Endodermal cell (in vitro differentiated cells): ENCODE measurements at places on chromosomes 16 and 17. TPM values are rescaled to one million over a fixed set of nuclear protein-coding genes. Genes with fewer than 3 reads are reported as not detected.

GRCh38 chr17:30975042-30975820 lies 4.4 kb downstream of the RNF135 start:
- H3K36me3 ChIP-seq: no peaks in the 10 kb centered on the region
- peak; percentile 22 for DNase-seq
- no peaks in the 10 kb centered on the region for H3K4me1 ChIP-seq
- H3K4me3 ChIP-seq: no peak overlapping the region

- H3K36me3 ChIP-seq: no peaks in the 10 kb centered on the region
- H3K27me3 ChIP-seq: no peaks in the 10 kb centered on the region
- peak overlapping the region; percentile 86 for H3K27ac ChIP-seq
- H3K4me1 ChIP-seq: peaks cover 10% of the 10 kb centered on the region
- DNase-seq: no peak
- no peak overlapping the region for H3K4me3 ChIP-seq
Measured at GRCh38 chr17:57441270-57441600, 184.9 kb downstream of the MSI2 start.

The BTBD17 gene
- 0.18 to 0.40 TPM in 2 of 3 replicates, not detected in the other for total RNA-seq

The RNPS1 gene
- total RNA-seq: 181 to 336 TPM (median 273 TPM) in 3 replicates

- DNase-seq: peak; percentile 96
- H3K4me3 ChIP-seq: no peak overlapping the region
- peaks cover 6% of the 10 kb centered on the region for H3K27me3 ChIP-seq
- H3K27ac ChIP-seq: no peak overlapping the region
Measured at GRCh38 chr17:31842195-31843069, 16.6 kb downstream of the COPRS start.

- DNase-seq: no peak
- H3K27ac ChIP-seq: no peak overlapping the region
- H3K27me3 ChIP-seq: no peaks in the 10 kb centered on the region
- peaks cover 5% of the 10 kb centered on the region for H3K36me3 ChIP-seq
Measured at GRCh38 chr16:75074304-75074793, 42.2 kb downstream of the LDHD start.

DNA sequence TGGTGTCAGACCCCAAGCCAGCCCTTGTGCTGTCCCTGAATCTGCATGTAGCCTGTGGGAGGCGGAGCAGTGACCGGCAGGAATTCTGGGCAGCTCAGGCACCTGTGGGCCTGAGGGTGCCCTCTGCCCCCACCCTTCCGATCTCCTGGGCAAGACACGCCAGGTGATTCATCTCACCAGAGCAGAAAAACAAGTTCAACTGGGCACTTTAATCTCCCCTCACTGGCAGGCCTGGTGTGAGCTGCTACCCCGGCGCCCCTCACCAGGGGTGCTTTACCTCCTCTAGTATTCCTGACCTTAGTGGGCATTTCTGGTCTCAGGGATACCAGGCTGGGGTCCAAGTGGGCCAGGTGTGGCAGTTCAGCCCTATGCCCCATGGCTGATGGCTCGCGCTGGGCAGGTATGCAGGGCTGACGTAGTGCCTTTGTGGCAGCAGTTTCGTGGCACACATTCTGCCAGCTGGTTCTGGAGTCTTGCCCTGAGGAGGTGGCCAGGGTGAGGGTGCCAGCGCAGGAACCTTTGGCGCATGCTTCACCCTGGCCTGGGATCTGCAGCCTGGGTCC lies 6.0 kb downstream of the ERBB2 start:
- H3K27me3 ChIP-seq: no peaks in the 10 kb centered on the region
- peaks cover 38% of the 10 kb centered on the region for H3K36me3 ChIP-seq
- DNase-seq: peak; percentile 76
- H3K4me3 ChIP-seq: no peak overlapping the region
- H3K27ac ChIP-seq: no peak overlapping the region
- peaks cover 13% of the 10 kb centered on the region for H3K4me1 ChIP-seq

DNA sequence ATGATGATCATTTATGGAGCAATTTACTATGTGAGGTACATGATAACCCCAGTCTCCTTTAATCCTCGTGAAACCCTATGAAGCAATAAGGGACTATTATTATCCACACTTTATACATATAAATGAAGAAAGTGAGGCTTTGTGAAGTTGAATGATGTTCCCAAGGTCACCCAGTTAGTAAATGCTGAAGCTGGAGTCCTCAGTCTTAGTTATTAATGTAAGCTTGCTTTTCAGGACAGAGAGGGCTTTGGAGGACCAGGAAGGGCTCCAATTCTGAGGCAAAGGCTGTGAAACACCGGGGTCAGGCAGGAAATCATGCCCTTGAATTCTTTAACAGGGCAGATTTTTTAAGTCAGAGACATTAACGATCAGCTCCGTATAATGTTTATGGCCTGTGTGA lies 36.8 kb downstream of the KSR1 start:
- H3K4me3 ChIP-seq: no peak overlapping the region
- no peak overlapping the region for H3K27ac ChIP-seq
- H3K36me3 ChIP-seq: peaks cover 2% of the 10 kb centered on the region
- H3K27me3 ChIP-seq: no peaks in the 10 kb centered on the region
- H3K4me1 ChIP-seq: peaks cover 18% of the 10 kb centered on the region

- H3K27ac ChIP-seq: no peak overlapping the region
- H3K36me3 ChIP-seq: no peaks in the 10 kb centered on the region
- no peak overlapping the region for H3K4me3 ChIP-seq
Measured at GRCh38 chr16:20976576-20976975, 76.0 kb downstream of the LYRM1 start.

- H3K4me3 ChIP-seq: no peak overlapping the region
- H3K27me3 ChIP-seq: no peaks in the 10 kb centered on the region
- H3K4me1 ChIP-seq: no peaks in the 10 kb centered on the region
- DNase-seq: peak; percentile 78
- H3K27ac ChIP-seq: no peak overlapping the region
Measured at GRCh38 chr17:27323538-27324215, 29.8 kb downstream of the WSB1 start.

- H3K36me3 ChIP-seq: no peaks in the 10 kb centered on the region
- no peaks in the 10 kb centered on the region for H3K27me3 ChIP-seq
- no peaks in the 10 kb centered on the region for H3K4me1 ChIP-seq
- H3K4me3 ChIP-seq: no peak overlapping the region
Measured at GRCh38 chr17:51142597-51142996, 10.8 kb upstream of the NME1 start.

GRCh38 chr17:33260638-33261037 lies 32.5 kb downstream of the ASIC2 start:
- no peaks in the 10 kb centered on the region for H3K4me1 ChIP-seq
- no peaks in the 10 kb centered on the region for H3K36me3 ChIP-seq
- H3K27ac ChIP-seq: no peak overlapping the region
- no peak for DNase-seq

- H3K27me3 ChIP-seq: no peaks in the 10 kb centered on the region
- H3K36me3 ChIP-seq: no peaks in the 10 kb centered on the region
- no peak overlapping the region for H3K4me3 ChIP-seq
- no peaks in the 10 kb centered on the region for H3K4me1 ChIP-seq
Measured at GRCh38 chr17:17401271-17401781, 75.5 kb upstream of the MED9 start.

GRCh38 chr16:66379571-66379941 lies 13.1 kb downstream of the CDH5 start:
- no peak for DNase-seq
- no peaks in the 10 kb centered on the region for H3K4me1 ChIP-seq
- H3K27me3 ChIP-seq: no peaks in the 10 kb centered on the region
- H3K4me3 ChIP-seq: no peak overlapping the region

GRCh38 chr17:44171931-44172455 lies 1.5 kb downstream of the ASB16 start:
- H3K4me1 ChIP-seq: peaks cover 12% of the 10 kb centered on the region
- H3K36me3 ChIP-seq: peaks cover 14% of the 10 kb centered on the region
- no peak overlapping the region for H3K4me3 ChIP-seq
- DNase-seq: peak; percentile 58
- H3K27ac ChIP-seq: no peak overlapping the region

The FLCN gene
- total RNA-seq: 41.7 to 47.6 TPM (median 47.2 TPM) in 3 replicates

GRCh38 chr17:10162096-10162495 lies 36.3 kb downstream of the GAS7 start:
- H3K36me3 ChIP-seq: no peaks in the 10 kb centered on the region
- no peak overlapping the region for H3K4me3 ChIP-seq
- DNase-seq: peak; percentile 68
- no peaks in the 10 kb centered on the region for H3K27me3 ChIP-seq
- H3K4me1 ChIP-seq: no peaks in the 10 kb centered on the region

GRCh38 chr17:69326377-69327059 lies 415 bp downstream of the ABCA5 start:
- peaks cover 29% of the 10 kb centered on the region for H3K27me3 ChIP-seq
- H3K4me3 ChIP-seq: peak overlapping the region; percentile 87
- no peak overlapping the region for H3K27ac ChIP-seq
- DNase-seq: no peak

The TMC8 gene
- total RNA-seq: 0.90 and 1.1 TPM in 2 replicates
